ENCODE measurements at places on chromosomes 6 and 20. TPM values are rescaled to one million over a fixed set of nuclear protein-coding genes. Genes with fewer than 3 reads are reported as not detected.

The RHAG gene
- not detected for total RNA-seq

GRCh38 chr6:140029551-140029950 lies 655.1 kb upstream of the CITED2 start:
- H3K27me3 ChIP-seq, result no peaks in the 10 kb centered on the region
- H3K4me1 ChIP-seq, result no peaks in the 10 kb centered on the region
- H3K36me3 ChIP-seq, result no peaks in the 10 kb centered on the region
- DNase-seq, result no peak

GRCh38 chr20:45325371-45325770 lies 17.3 kb upstream of the MATN4 start:
- H3K4me1 ChIP-seq, result no peaks in the 10 kb centered on the region
- no peak overlapping the region for H3K4me3 ChIP-seq
- no peak for DNase-seq
- H3K27me3 ChIP-seq, result no peaks in the 10 kb centered on the region

- no peaks in the 10 kb centered on the region for H3K36me3 ChIP-seq
- H3K27me3 ChIP-seq, result no peaks in the 10 kb centered on the region
- H3K4me3 ChIP-seq, result no peak overlapping the region
- H3K4me1 ChIP-seq, result no peaks in the 10 kb centered on the region
Observed at GRCh38 chr20:56855708-56856107, 226.6 kb downstream of the TFAP2C start.

GRCh38 chr20:2108987-2109386 lies 7.4 kb downstream of the STK35 start:
- peaks cover 7% of the 10 kb centered on the region for H3K36me3 ChIP-seq
- DNase-seq, result no peak
- no peaks in the 10 kb centered on the region for H3K27me3 ChIP-seq
- H3K4me1 ChIP-seq, result peaks cover 63% of the 10 kb centered on the region
- H3K4me3 ChIP-seq, result no peak overlapping the region

DNA sequence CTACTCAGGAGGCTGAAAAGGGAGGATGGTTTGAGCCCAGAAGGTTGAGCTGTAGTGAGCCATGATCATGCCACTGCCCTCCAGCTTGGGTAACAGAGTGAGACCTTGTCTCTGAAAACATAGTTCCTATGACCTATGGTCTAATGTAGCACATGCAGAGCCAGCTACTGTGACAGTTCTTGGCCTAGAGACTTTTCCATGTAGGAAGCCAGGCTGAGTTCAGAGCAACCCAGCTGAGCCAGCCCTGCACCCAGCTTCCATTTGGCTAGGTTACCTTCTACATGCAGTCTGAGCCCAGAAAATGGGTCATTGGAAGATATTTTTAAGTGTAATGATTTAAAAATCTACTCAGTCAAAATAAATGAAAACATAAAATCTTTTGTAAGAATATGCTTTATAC lies 92.8 kb downstream of the FNDC1 start:
- H3K4me3 ChIP-seq, result no peak overlapping the region
- no peak overlapping the region for H3K27ac ChIP-seq
- no peak for DNase-seq
- no peaks in the 10 kb centered on the region for H3K4me1 ChIP-seq
- no peaks in the 10 kb centered on the region for H3K36me3 ChIP-seq

DNA sequence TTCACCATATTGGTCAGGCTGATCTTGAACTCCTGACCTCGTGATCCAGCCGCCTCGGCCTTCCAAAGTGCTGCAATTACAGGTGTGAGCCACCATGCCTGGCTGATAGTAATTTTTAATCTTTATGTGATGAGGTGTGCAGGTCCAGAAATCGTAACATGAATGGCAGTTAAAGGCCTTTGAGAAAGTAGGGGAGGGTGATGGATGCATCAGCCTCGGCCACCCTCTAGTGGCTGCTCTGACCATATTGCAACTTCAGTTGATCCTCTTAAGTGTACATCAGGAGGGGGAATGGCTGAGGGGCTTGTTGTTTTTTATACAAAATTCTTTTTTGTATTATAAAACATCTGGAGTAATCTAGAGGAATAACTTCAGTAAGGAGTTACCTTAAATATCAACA lies 193.0 kb downstream of the ZFAND3 start:
- no peak for DNase-seq
- no peak overlapping the region for H3K4me3 ChIP-seq
- H3K27me3 ChIP-seq, result no peaks in the 10 kb centered on the region

GRCh38 chr20:51712501-51713212 lies 55.5 kb downstream of the ATP9A start:
- no peaks in the 10 kb centered on the region for H3K36me3 ChIP-seq
- no peaks in the 10 kb centered on the region for H3K27me3 ChIP-seq
- H3K27ac ChIP-seq, result no peak overlapping the region
- no peak for DNase-seq
- H3K4me1 ChIP-seq, result no peaks in the 10 kb centered on the region

The FGD2 gene
- total RNA-seq, result 56.9 TPM

DNA sequence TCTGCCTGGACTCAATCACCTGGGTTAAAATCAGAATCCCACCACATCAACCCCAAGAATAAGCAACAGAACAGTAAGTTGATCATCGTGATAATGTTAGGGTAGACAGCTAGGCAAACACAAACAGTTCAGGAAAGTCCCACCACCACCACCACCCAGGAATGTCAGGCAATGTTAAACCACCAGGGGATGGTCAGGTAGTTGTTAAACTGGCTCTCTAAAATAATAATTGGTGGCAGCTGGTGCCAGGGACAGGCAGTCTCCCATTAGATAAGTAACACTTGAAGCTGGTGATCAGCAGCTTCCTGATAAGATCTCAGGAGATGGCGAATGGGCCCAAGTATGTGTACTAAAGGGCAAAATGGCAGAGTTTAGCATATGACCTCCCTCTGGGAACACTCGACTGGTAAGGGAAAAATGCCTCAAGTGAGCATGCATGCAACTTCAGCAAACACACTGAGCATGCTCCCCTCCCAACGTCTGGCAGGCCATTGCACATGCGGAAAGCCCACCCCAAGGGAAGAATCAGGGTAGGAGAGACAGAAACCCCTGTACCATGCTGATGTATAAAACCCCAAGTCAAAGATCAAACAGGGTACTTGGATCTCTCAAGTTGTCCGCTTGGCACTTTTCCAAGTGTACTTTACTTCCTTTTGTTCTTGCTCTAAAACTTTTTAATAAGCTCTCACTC lies 66.6 kb downstream of the IPCEF1 start:
- H3K4me3 ChIP-seq, result no peak overlapping the region
- no peak for DNase-seq
- no peaks in the 10 kb centered on the region for H3K27me3 ChIP-seq
- no peak overlapping the region for H3K27ac ChIP-seq

The RFX6 gene
- total RNA-seq, result not detected

DNA sequence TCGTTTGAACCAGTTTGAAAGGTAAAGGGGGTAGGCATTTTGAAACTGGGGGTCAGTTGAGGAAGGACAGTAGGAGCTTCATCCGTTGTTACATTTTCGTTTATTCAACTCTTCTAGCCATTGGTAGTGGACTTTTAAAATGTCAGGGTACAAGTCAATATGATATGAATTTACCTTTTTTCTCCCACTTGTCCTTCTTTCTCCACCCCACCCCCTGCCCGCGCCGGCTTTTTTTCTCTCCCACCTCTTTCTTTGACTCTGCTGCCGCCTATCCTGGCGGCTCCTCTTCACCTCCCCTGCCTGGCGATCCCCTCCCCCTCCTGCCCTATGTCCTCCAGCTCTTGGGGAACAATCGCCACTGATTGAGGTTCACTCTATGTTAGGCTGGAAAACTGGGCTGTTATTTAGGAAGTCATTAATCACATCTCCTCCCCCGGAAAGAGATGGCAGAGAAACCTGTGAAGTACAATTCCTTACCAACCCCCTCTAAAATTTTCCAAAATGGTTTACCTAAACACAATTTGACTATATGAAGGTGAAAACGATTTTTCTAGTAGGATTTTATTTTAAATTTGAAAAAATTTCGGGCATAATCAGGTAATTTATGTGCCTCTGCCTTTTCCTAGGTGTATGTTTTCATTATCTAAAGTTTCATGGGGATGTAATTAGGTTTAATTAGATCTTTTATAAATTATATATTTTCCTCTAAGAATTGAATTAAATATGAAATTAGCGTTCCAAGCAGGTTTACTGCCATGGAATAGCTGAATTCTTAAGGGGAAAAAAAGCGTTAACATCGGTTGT lies 778 bp upstream of the LIN28B start:
- H3K27ac ChIP-seq, result no peak overlapping the region
- H3K4me3 ChIP-seq, result no peak overlapping the region
- H3K4me1 ChIP-seq, result no peaks in the 10 kb centered on the region
- no peak for DNase-seq

The RPS6KA2 gene
- 136 TPM for total RNA-seq

DNA sequence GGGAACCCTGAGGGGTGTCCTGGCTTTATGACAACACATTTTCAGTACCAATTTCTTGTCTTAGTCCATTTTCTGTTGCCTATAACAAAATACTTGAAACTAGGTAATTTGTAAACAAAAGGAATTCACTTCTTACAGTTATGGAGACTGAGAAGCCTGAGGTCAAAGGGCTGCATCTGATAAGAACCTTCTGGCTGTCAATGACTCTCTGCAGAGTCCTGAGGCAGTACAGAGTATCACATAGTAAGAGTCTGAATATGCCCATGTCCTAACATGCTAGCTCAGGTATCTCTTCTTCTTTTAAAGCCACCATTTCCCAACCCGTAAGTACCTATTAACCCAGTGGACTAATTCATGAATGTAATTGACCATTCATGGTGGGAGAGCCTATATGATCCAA lies 1458.6 kb upstream of the EYS start:
- H3K4me1 ChIP-seq, result no peaks in the 10 kb centered on the region
- no peaks in the 10 kb centered on the region for H3K27me3 ChIP-seq
- H3K36me3 ChIP-seq, result no peaks in the 10 kb centered on the region
- H3K27ac ChIP-seq, result no peak overlapping the region
- DNase-seq, result no peak
- no peak overlapping the region for H3K4me3 ChIP-seq

DNA sequence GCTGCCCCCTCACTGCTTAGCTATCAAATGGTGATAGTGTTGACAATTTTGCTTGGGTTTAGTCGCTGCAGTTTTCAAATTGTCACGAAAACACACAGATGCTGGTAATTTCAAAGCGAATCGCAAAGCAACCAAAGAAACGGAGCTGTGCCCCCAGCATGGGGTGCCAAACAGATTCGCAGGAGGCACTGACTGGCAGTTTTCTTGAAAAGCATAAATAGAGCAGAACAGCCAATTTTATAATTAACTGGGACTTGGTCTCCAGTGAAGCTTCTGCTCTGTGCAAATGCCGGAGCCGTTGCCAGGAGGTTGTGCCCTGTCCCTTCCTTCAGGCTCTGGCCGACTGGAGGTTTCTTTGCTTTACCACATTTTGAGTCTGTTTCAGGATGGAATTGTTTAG lies 18.8 kb downstream of the ARHGAP40 start:
- no peaks in the 10 kb centered on the region for H3K27me3 ChIP-seq
- no peaks in the 10 kb centered on the region for H3K36me3 ChIP-seq
- H3K27ac ChIP-seq, result no peak overlapping the region
- no peak overlapping the region for H3K4me3 ChIP-seq

DNA sequence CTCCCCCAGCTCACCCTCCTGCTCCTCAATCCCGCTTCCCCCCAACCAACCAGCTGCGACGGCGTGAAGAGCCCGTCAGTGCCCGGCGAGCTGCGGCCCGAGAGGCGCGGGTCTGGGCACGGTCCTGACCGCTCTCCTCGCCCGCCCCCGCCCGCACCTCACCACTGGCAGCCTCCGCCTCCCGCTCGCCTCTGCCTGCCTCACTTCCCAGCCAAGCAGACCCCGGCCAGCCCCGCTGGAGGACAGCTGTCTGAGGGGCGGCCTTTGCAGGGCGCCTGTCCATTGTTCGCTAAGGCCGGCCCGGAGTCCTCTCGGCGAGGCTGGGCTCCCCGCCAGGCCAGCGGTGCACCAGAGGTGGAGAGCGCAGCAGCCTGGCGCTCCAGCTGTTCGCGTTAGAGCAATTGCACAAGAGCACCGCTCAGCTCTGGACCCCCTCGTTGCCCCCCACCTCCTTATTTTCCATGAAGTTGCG lies 1.3 kb downstream of the SOBP start:
- no peak overlapping the region for H3K27ac ChIP-seq
- peaks cover 11% of the 10 kb centered on the region for H3K27me3 ChIP-seq
- peak overlapping the region; percentile 78 for H3K4me3 ChIP-seq
- no peaks in the 10 kb centered on the region for H3K36me3 ChIP-seq

The FAM162B gene
- 13.2 TPM for total RNA-seq
